ENCODE measurements at places on chromosomes 4 and X.

DNA sequence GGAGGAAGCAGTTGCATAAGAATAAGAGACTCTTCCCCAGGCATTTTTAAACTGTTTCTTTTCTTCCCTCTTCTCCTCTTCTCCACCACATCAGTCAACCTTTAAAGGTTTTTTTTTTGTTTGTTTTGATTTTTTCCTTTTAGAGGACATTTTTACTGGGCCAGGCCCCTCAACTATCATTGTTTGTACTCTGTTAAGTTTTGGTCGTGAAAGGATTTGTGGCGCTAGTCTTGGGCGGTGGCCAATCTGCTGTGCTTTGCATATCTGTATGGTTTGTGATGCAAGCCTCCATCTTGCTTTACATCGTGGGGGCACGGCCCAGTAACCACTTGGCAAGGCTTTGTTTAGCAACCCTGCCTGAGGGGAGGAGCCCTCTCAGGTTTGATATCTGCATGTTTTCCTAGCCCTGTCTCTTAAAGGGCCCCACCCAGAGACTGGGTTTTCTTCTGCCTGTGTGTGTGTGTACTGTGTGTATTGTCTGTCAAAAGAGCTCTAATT, 101.9 kb upstream of the SLITRK2 start:
- DNase-seq, result no peak

GRCh38 chrX:107465932-107466620, 16.6 kb downstream of the FRMPD3 start:
- no peak for DNase-seq

GRCh38 chrX:105781804-105782203, 40.5 kb upstream of the NRK start:
- DNase-seq, result no peak

- no peak for DNase-seq
These were observed 98.1 kb upstream of the OTUD4 start for GRCh38 chr4:145278341-145279121.

- DNase-seq, result no peak
These were observed 44.6 kb upstream of the TRPC5OS start for GRCh38 chrX:111831343-111831742.

DNA sequence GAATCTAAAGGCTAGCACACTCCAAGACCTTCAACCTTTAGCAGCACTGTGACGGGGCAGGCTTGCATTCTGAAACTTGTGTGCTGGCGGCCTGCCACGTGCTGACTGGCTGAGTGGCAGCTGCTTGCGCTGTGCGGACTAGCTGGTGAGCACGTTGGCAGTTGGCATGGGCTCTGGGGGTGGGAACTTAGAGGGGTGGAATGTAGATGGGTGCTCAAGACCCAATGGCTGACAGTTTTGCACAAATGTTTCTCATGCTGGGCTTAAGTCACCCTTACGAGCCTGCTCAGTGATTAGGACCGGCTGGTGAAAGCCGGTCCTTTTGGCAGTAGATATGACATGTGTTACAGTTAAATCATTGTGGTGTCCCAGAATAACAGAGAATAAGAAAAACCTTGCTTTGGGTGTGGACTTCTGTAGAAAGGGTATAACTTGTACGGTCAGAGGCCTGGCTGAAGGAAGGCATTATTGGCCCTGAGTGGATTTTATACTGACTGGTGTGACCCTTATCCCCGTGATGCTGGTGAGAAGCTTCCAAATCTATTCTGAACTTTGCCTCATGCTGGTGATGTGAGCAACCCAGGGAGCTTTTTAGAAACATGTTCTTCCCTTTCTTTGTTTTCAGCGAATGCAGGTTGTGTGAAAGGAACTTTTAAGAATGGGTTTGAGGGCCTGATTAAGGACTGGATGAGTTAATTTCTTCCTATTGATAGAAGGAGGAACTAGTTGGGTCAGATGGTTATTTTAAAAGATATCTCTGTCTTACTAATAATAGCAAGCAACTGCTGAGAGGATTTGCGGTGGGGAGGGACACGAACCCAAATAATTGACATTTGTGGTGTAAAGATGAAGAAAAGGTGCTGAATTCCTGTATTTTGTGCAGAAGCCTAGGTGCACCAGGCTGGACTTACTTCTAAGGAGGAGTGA, 107.4 kb upstream of the SLC4A4 start:
- DNase-seq, result peak; percentile 45

- DNase-seq, result no peak
These were observed 74.0 kb upstream of the AFF2 start for GRCh38 chrX:148426467-148426866.

- peak; percentile 52 for DNase-seq
These were observed 280.3 kb downstream of the SPRY1 start for GRCh38 chr4:123676890-123677229.

GRCh38 chr4:159342374-159342773, 239.5 kb downstream of the RAPGEF2 start:
- DNase-seq, result no peak

DNA sequence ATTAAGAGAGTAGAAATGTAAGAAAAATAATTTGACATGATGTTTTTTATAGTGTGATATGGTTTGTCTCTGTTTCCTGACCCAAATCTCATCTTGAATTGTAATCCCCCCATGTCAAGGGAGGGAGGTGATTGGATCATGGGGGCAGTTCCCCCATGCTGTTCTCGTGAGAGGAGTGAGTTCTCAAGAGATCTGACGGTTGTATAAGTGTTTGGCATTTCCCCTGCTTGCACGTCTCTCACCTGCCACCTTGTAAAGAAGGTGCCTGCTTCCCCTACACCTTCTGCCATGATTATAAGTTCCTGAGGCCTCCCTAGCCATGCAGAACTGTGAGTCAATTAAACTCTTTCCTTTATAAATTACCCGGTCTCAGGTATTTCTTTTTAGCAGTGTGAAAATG, 34.8 kb upstream of the EXOC1L start:
- DNase-seq, result no peak

DNA sequence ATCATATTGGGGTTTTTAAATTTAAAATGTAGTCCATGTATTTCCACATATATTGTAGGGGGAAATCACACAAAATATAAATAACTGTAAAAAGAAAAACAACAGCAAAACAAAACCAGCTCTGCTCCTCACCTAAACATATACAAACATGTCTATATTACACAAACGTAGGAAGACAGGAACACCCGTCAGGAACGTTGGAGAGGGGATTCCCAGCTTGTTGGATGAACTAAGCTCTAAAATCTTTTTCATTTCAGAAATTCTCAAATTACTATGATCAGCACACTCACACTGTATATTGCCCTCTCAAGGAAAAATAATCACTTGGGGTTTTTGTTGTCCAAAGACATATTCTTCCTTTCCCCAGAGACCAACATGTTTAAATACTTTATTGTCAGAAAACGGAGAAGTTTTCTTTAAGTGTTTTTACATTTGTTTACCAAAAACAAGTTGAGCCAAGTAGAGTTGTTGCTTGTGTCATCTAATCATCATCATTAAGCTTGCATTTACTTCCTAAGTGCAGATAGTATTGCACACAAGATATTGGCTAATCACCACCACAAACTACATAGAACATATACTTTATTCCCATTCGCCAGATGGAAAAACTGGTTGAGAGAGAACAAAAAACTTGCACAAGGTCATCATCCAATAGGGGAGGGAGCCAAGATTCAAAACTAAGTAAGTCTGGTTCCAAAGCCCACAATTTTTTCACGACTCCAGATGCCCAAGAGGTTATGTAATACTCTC, 2.4 kb upstream of the TLR10 start:
- DNase-seq, result no peak

DNA sequence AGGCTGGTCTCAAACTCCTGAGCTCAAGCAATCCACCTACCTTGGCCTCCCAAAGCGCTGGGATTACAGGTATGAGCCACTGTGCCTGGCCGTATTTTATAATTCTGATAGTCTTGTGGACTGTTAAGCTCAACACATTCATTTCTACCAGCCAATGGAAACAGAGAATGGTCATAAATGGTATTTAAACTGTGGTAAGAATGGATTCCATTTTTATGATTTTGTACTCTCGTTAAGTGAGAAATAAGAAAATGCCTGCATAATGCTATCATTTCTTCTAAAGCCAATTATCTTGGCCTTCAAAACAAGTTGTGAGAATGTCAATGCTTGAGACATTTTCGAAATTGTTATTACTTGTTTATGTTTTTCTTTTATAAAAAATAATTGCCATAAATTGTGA, 321.0 kb downstream of the IL15 start:
- no peak for DNase-seq

GRCh38 chr4:1238676-1239000, 10.3 kb downstream of the CTBP1 start:
- DNase-seq, result no peak

DNA sequence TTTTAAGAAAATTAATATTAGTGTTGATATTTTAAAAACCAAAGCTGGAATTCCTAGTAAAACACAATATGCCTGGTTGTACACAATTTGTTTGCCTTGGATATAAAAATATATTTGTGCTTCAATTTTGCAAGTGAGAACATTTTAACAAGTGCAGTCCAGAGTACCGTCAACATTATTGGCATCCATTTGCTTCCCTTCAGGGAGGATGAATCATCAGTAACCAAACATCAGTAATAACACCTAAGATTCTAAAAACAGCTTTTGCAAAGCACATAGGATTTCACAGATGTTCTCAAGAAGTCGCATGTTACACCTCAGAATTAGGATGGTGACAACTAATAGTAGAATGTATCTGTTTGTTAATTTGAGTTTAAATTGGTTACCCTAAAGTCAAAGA, 262.6 kb upstream of the BMP3 start:
- no peak for DNase-seq

All from NCI-H1105 (cell line).